Neuronal stem cell (in vitro differentiated cells): ENCODE measurements at places on chromosomes 1 and 21.

DNA sequence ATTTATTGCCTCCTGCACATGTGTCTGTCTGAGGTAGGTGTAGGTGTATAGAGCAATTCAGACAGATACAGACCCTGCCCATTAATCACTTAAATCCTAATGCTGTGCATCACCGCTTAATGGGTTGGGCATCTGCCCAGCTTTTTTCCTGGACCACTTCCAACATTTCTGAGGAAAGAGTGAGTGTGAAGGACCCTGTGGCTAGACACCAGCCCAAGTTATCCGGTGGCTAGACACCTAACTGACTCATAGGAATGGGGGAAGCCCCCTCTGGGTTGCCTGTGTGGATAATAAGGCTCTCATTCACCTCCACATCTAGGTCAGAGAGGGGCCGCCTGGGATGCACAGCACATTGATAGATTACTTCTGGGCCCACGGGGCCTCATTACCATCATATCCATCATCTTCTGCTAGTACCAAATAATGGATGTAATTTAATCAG, 121.1 kb upstream of the RAVER2 start:
- no peaks in the 10 kb centered on the region for H3K36me3 ChIP-seq
- H3K4me1 ChIP-seq = peaks cover 2% of the 10 kb centered on the region
- no peak for DNase-seq
- no peaks in the 10 kb centered on the region for H3K27me3 ChIP-seq

- H3K27ac ChIP-seq = no peak overlapping the region
- no peak overlapping the region for H3K4me3 ChIP-seq
- H3K27me3 ChIP-seq = peaks cover 6% of the 10 kb centered on the region
Observed at GRCh38 chr1:9039761-9040658, 13.8 kb upstream of the SLC2A7 start.

DNA sequence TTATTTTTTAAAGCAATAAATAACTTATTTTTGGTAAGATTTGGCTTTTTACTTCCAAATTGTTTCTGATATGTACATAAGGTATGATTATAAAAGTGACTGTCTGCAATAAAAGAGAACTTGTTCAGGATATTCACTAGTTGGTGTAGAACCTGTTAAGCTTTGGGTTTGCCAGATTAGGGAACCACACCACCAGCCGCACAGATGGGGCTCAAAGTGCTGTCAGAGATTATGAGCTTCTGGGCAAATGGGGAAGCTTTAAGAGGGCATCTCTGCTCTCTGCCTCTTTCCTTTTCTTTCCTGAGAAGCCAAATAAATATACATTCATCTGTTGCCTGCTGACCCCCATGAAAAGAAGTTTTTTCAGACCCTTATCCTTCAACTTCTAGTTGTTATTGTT, 25.4 kb downstream of the IVNS1ABP start:
- H3K27me3 ChIP-seq = no peaks in the 10 kb centered on the region
- DNase-seq = no peak
- H3K4me3 ChIP-seq = no peak overlapping the region
- peaks cover 51% of the 10 kb centered on the region for H3K36me3 ChIP-seq

- no peak overlapping the region for H3K4me3 ChIP-seq
- no peak overlapping the region for H3K27ac ChIP-seq
- no peak for DNase-seq
- H3K36me3 ChIP-seq = no peaks in the 10 kb centered on the region
- H3K4me1 ChIP-seq = peaks cover 3% of the 10 kb centered on the region
- H3K27me3 ChIP-seq = no peaks in the 10 kb centered on the region
Observed at GRCh38 chr1:206496131-206496793, 11.1 kb upstream of the RASSF5 start.

DNA sequence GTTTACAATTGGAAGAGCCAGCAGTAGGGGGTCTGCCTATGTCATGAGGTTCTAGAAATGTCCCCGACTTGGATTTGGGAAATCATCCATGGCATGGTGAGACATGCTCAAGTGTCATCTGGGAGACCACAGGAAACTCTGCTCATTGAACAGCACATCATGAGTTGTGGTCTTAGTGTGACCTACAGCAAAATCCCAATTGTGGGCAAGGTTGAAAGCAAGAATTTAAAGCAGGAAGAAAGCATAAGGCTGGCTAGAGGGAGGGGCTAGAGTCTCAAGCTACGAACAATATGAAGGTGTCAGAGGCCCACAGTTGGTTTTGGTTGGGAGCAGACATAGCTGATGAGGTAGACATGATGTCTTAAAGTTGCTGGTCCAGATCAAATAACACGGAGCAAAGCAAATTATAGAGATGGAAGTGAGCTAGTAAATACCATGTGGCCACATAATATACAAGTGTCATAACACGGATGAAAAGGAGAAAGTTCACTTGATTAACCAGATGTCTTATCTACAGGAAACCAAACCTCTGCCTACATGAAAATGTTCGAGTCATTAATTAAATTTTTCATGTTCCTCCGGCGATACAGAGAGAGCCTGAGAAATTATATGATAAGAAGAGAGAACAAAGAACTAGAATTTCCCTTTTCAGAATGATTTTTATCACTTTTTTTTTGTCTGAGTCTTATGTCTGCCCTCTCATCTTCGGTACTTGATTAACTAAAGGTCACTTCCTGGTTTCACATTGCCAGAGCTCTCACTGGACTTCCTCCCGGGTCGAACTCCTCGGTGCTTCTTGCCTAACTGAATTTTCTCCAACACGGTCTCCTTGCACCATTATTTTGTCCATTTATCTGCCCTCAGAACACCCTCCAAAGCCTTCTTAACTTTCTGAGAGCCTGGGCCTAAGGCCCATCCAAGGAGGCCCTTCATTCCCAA, 67.5 kb upstream of the DUSP10 start:
- DNase-seq = no peak
- no peaks in the 10 kb centered on the region for H3K4me1 ChIP-seq
- no peak overlapping the region for H3K27ac ChIP-seq
- no peaks in the 10 kb centered on the region for H3K27me3 ChIP-seq
- no peak overlapping the region for H3K4me3 ChIP-seq

DNA sequence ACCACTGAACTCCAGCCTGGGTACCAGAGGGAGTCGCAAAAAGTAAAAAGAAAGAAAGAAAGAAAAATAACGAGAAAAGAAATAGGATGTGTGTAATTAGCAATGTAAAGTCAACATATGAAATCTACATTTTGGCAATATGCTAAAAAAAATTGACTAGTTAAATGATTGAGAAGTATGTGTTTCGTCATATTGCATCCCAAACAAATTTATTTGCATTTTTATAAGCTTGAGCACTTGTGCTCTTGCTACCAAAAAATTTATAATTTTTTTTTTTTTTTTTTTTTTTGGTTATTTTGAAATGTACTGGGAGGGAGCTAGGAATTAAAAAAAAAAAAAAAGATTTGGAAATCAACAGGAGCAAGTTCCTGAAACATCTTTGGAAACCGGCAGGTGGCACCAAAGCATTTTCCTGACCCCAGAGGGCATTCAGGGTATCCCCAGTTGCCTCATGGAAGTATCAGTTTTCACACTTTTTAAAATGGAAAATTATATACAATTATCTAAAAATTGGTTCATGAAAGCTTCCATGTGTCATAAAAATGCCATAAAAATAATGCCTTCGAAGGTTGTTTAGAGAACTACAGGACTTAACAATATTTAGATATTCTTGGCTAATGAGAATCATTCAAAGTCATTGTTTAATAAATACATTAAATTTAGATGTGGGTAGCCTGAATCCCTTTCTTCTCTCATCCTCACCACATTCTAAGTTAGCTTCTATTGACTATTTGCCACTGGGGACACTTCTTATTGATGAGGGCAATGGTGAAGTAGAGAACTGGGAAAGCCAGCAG, 4.8 kb upstream of the HEATR1 start:
- H3K4me3 ChIP-seq = no peak overlapping the region
- H3K27me3 ChIP-seq = no peaks in the 10 kb centered on the region
- no peak overlapping the region for H3K27ac ChIP-seq
- no peaks in the 10 kb centered on the region for H3K4me1 ChIP-seq
- H3K36me3 ChIP-seq = no peaks in the 10 kb centered on the region
